ENCODE measurements at places on chromosomes 5 and 9. TPM values are rescaled to one million over a fixed set of nuclear protein-coding genes. Genes with fewer than 3 reads are reported as not detected.

GRCh38 chr9:131754846-131755245, 15.0 kb upstream of the RAPGEF1 start:
- no peaks in the 10 kb centered on the region for H3K4me1 ChIP-seq
- peaks cover 35% of the 10 kb centered on the region for H3K27me3 ChIP-seq
- no peak overlapping the region for H3K4me3 ChIP-seq
- DNase-seq, result no peak

GRCh38 chr9:18294229-18294628, 179.7 kb upstream of the ADAMTSL1 start:
- peaks cover 16% of the 10 kb centered on the region for H3K4me1 ChIP-seq
- no peaks in the 10 kb centered on the region for H3K27me3 ChIP-seq
- H3K27ac ChIP-seq, result no peak overlapping the region
- no peak for DNase-seq

- no peaks in the 10 kb centered on the region for H3K36me3 ChIP-seq
- H3K27me3 ChIP-seq, result no peaks in the 10 kb centered on the region
- no peak overlapping the region for H3K4me3 ChIP-seq
- H3K27ac ChIP-seq, result peak overlapping the region; percentile 82
Observed at GRCh38 chr5:172444110-172444510, 10.2 kb downstream of the SH3PXD2B start.

DNA sequence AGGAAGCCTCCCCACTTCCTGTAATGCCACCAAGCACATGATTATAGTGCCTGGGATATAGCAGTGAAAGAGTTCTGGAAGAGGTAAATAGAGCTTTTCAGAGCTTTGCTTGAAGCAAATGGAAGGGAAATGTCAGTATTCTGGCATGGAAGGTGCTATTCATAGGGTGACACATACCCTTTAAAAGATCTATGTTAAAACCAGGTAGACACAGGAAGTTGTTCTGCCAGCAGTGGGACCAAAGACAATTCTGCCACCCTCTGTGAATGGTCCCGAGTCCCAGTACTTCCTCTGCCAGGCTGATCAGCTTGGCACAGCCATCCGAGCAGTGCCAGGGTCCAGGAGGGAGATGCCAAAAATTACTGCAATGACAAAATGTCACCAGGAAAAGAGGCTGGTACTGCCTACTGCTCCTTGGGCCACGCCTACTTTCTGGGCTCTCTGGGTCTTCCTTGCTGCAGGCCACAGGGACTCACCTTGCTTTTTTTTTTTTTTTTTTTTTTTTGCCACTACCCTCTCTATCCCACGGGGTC, 26.7 kb downstream of the GARNL3 start:
- H3K4me1 ChIP-seq, result peaks cover 3% of the 10 kb centered on the region

DNA sequence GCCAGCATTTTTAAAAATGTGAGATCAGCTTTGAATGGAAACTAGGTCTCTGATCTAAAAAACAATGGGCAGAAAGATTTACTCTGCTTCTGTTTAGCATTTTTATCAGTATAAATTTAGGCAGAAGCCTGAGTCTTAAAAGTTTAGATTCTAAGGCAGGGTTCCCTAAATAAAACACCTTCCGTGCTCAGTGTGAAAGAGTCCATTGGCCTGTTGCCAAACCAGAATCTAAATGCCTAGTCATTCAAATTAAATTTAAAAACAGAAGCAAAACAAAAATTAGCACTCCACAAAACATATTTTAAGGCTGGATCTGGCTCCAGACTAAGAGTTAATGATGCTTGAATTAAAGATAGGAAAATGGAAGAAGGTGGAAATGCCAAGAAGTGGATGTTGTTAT, 4.5 kb downstream of the TYRP1 start:
- peak overlapping the region; percentile 52 for H3K4me3 ChIP-seq
- peaks cover 7% of the 10 kb centered on the region for H3K4me1 ChIP-seq
- no peak for DNase-seq

GRCh38 chr9:116760636-116761035, 73.5 kb downstream of the TRIM32 start:
- no peaks in the 10 kb centered on the region for H3K27me3 ChIP-seq
- H3K4me3 ChIP-seq, result no peak overlapping the region
- no peaks in the 10 kb centered on the region for H3K36me3 ChIP-seq
- no peak for DNase-seq
- no peaks in the 10 kb centered on the region for H3K4me1 ChIP-seq

Gene ZFAND5
- polyA plus RNA-seq, result 147 TPM

Gene LOX
- 1.5 TPM for polyA plus RNA-seq

All from heart right ventricle (tissue), 16 donors.